ENCODE measurements at places on chromosomes 3 and 15.

DNA sequence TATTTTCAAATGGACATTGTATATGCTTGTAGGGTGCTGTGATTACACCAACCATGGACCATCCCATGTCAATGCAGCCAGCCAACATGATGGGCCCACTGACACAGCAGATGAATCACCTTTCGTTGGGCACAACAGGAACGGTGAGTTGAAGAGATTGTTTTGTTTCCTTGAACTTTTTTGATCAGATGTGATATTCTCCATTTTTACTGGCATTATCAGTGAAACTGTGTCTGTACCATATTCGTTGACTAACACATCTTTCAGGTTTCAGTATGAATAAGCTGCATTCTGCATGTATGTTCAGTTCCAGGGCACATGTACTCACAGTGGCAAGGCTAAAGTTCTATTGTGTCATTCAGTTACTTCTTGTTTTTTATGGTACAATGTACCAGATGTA lies 655.2 kb downstream of the RBMS3 start:
- DNase-seq, result no peak

DNA sequence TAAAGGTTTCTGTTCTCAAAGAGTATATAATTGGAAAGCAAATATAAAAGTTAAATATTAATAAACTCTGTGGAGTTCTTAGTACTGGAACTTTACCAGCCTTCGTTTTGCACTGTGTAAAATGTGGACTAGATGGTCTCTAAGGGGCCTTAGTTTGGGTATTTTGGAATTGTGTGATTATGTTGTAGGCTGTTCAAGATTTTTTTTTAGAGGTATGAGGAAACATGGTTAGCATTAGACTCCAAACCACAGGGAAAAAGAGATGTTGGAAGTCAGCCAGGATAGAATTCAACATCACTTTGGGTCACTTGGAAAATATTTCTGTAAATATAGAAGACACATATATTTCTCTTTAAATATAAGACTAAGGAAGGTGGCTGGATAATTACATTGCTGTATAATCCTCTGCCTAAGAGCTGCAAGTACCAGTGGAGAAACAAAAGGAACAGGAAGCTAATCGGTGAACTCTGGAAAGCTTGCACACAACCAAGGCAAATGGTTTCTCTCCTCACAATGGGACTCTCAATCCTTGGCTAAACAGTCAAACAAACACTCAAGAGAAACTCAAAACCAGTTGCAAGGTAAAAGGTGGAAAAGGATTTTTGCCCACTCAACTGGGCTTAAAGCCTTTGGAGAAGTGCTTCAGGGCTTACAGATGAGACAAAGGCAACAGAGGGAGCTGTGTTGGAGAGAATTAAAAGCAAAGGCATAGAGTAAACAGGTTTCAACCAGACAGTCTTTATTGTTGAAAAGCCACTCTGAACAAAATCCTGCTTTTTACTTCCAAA lies 141.7 kb downstream of the NR1D2 start:
- no peak for DNase-seq

GRCh38 chr3:131564812-131565211 lies 62.0 kb upstream of the MRPL3 start:
- DNase-seq, result no peak

DNA sequence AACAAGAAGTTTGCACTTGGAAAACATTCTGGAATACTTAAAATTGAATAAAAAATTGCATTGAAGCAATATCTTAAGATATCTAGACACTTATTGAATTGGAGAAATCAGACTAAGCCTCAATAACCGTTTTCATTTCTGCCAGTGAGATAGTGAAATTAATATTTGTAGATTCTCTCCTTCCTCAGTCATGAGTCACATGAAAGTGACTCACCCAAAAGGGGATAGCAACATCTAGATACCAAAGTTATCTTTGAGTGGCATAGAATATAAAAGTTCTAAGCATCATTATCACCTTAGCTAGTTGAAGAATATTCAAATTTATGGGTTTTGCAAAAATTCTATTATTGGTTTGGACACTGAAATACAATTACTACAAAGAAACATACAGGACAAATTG lies 614.8 kb upstream of the ZNF717 start:
- no peak for DNase-seq

- DNase-seq, result no peak
Observed at GRCh38 chr15:48974882-48975281, 11.2 kb upstream of the SHC4 start.

DNA sequence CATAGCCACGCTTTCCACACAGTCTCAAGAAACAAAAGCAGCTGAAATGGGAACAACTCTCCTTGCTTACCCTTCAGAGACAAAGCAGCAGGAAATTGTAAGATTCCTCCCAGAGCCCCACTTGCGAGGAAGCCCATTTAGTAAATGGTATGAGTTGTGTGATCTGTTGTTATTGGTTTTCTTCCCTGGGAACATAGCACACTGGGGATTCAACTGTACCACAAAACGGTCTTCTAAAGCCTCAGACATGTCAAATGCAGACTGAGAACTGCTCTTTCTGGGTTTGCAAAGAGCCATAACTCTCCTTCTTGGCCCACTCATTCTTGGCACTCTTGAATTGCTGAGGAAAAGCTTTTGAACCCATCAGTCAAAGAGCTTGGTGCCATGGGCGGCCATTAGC lies 101.0 kb upstream of the COL8A1 start:
- DNase-seq, result no peak

DNA sequence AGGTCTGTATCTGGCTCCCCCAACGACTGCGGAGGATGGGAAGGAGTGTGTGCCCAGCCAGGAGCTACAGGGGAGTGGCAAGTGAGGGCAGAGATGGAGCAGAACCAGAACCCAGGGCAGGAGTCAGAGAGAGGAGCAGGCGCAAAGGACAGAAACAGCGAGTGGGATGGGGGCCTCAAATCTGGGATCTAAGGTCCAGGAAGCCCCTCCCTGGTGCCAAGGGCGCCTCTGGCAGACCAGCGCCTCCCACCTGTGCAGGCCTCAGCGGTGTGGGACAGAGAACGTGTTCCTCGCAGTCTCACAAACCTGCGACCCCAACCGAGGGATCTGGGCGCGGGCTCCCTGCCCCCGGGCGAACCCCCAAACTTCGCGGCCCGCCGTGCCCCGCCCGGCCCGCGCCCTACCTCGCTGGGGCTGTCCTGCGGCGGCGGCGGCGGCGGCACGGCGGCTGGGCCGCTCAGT lies 301 bp downstream of the PCBP4 start:
- DNase-seq, result no peak

DNA sequence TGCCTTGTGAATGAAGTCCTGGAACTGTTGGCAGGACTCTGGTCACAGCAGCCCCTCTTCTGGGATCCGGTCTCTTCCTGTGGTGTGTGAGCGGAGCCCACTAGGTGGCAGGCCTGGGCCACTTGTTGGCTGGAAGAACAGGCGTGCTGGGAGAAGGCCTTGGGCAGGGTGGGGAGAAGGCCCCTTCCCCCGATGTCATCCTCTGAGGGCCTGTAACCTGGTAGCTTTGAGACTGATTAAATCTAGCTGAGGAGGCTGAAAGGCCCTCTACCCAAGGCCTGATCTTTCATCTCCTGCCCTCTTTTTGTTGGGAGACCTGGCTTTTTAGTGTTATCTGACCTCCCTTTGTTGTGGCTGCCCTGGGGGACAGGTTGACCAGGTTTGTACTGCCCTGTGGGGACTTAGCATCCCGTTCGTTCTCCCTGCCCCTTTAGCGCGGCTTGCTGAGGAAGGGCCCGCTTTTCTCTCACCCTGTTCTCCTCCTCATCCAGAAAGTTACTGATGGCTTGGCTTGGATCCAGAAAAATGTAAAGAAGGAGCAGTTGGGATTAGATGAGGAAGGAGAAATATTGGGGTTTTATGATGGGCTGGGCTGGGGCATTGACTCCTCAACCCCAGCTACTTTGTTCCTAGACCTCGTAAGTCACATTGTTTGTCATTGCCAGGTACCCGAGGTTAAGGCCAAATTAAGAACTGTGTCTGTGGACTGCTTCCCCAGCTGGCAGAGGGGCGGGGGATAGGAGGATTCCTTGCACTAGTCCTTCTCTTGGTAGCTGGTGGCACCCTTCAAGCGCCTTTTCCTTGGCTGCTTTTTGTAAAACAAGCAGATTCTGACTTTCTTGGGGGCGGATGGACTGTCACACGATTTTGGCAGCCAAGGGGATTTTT lies 48.5 kb downstream of the CHCHD6 start:
- peak; percentile 17 for DNase-seq

GRCh38 chr3:194270627-194271459 lies 80.3 kb downstream of the CPN2 start:
- DNase-seq, result no peak
